Caco-2 (cell line): ENCODE measurements at places on chromosomes 4 and X. TPM values are rescaled to one million over a fixed set of nuclear protein-coding genes. Genes with fewer than 3 reads are reported as not detected.

SUPT20HL2 gene
- not detected in 2 replicates for total RNA-seq

DNA sequence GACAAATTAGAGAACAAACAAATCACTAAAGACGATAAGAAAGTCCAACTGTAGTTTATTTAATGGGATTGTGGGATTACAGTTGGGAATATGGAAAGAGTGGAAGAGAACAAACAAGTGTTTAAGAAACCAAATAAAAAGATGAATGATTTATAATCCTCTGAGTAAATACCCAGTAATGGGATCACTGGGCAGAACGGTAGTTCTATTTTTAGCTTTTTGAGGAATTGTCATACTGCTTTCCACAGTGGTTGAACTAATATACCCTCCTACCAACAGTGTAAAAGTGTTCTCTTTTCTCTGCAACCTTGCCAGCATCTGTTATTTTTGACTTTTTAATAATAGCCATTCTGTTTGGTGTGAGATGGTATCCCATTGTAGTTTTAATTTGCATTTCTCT, 15.0 kb downstream of the C4orf51 start:
- no peaks in the 10 kb centered on the region for H3K27me3 ChIP-seq
- H3K4me1 ChIP-seq: no peaks in the 10 kb centered on the region
- H3K27ac ChIP-seq: no peak overlapping the region
- DNase-seq: no peak

DNA sequence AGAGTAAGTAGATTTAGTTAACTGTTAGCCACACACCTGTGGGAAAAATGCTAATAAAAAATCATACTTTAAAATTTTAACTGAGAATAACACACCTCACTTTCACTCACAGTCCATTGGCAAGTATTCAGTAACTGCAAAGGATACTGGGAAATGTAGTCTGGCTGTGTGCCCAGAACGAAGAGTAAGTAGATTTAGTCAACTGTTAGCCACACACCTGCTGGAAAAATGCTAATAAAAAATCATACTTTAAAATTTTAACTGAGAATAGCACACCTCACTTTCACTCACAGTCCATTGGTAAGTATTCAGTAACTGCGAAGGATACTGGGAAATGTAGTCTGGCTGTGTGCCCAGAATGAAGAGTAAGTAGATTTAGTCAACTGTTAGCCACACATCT, 178.4 kb upstream of the NWD2 start:
- no peaks in the 10 kb centered on the region for H3K4me1 ChIP-seq
- H3K4me3 ChIP-seq: no peak overlapping the region
- H3K27ac ChIP-seq: no peak overlapping the region

DNA sequence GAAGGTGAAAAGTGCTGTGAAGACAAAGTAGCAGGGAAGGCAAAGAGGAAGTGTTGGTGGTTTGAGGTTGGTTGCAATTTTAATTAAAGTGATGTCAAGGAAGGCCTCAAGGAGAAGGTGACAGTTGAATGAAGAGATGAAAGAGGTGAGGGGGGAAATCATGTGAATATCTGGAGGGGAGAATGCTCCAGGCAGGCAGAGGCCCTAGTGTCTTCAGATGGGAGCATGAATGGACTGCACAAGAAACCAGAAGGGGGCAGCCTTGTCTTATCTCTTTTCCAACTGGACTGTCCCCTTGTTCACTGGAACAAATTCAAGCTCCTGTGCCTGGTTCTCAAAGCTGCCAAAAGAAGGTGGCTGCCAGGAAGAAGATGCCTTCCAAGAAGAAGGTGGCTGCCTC, 68.4 kb downstream of the MAOB start:
- no peak overlapping the region for H3K27ac ChIP-seq
- no peak overlapping the region for H3K4me3 ChIP-seq
- no peaks in the 10 kb centered on the region for H3K36me3 ChIP-seq
- no peak for DNase-seq

PDLIM3 gene
- 3.6 and 4.8 TPM in 2 replicates for total RNA-seq

DNA sequence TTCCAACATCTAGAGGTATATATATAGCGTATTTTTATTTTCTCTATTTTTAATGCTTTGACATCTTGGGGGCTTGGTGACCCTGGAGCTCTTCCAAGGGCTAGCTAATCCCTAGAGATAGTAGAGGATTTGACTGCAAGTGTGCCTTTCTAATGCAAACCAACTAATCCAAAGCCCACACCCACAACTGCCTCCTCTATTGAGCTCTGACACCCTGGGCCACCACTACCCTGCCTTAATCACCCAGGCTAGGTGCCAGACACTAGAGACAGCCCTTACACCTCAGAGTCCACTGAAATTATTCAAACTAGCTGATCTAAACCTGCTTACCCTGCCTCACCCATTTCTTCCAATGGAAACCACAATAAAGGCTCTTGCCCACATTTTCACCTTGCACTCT, 69.6 kb upstream of the ATXN3L start:
- DNase-seq: no peak
- no peaks in the 10 kb centered on the region for H3K36me3 ChIP-seq
- no peak overlapping the region for H3K4me3 ChIP-seq
- no peak overlapping the region for H3K27ac ChIP-seq
- no peaks in the 10 kb centered on the region for H3K27me3 ChIP-seq

DNA sequence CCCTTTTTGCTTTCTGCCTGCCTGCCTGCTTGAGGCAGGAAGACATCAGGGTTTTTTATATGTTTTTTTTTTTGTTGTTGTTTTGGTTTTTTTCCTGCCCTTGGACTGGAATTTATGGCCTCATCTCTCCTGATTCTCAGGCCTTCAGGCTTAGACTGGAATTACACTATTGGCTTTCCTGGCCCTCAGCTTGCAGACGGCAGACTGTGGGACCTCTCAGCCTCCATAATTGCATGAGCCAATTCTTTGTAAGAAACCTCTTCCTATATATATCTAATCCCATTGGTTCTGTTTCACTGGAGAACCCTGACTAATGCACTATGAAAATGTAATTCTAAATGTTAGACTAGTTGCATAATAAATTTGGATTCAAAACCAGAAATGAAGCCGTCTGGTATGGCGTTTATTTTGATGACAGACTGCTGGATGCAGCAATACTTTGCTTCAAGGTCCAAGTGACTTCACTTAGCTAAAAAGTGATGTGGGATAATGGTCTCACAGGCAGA, 59.0 kb downstream of the SEL1L3 start:
- no peaks in the 10 kb centered on the region; the same call in 1 of the 2 replicates for H3K36me3 ChIP-seq
- no peaks in the 10 kb centered on the region for H3K4me1 ChIP-seq
- no peak for DNase-seq

DNA sequence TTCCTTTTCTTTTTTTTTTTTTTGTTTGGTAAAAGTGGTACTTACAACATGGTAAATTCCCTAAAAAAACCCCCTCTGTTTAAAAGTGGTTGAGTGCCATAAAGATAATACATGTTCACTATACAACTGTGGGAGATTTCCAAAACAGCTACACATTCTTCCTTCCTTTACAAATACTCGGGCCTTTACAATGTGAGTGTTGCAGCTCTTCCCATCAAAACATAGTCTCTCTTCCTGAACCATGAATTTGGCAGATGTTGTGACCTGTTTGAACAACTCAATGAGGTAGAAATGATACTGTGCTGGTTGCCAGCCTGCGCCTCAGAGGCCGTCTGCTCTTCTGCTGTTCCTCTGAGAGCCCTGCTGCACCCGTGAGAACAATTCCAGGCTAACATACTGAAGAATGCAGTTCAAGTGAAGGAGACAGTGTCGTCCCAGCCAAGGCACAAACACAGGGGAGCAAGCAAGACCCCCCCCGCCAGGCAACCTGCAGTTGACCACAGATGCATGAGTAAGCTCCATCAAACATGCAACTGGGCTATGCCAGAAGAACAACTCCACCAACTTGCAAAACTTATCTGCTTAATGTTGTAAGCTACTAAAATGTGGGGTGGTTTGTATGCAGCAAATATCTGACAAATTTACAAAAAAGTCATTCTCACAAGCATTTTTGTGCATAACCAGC, 645.0 kb downstream of the PCDH7 start:
- no peak overlapping the region for H3K4me3 ChIP-seq
- H3K36me3 ChIP-seq: no peaks in the 10 kb centered on the region
- DNase-seq: no peak
- no peaks in the 10 kb centered on the region for H3K27me3 ChIP-seq

EOLA2 gene
- 28.0 and 32.1 TPM in 2 replicates for total RNA-seq

DNA sequence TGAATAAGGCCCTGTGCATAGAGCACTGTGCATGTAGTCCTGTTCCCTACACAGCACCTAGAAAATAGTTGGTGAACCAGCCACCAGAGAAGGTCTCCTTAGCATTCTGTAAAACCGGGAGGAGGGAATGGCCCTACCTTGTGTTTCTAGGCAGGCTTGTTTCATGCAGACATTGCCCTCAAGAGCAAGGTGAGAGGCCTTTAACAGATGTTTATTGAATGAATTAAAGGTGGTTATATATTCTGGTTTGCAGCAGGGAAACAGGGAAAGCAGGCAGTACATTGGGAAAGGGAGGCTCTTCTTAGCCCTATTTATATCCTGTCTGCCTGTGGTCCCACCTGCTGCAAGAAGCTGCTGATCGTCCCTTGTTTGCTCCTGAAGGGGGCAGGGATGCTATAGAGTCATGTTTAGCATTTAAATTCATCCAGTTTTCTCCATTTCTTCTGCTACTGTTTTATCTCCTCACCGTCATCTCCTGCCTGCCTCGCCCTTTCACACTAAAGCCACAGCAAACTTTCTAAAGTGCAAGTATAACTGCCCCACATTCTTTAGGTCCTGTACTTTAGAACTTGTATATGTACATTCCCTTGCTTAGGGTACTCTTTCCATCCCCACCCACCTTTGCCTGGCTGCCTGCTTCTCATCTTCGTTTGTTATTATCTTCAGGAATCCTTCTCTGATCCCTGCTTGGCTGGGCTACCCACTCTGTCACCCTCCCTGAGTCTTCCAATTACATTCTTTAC, 60.3 kb downstream of the EGF start:
- no peaks in the 10 kb centered on the region for H3K27me3 ChIP-seq
- no peaks in the 10 kb centered on the region for H3K36me3 ChIP-seq
- H3K4me1 ChIP-seq: peaks cover 28% of the 10 kb centered on the region; the same call in 1 of the 2 replicates

DNA sequence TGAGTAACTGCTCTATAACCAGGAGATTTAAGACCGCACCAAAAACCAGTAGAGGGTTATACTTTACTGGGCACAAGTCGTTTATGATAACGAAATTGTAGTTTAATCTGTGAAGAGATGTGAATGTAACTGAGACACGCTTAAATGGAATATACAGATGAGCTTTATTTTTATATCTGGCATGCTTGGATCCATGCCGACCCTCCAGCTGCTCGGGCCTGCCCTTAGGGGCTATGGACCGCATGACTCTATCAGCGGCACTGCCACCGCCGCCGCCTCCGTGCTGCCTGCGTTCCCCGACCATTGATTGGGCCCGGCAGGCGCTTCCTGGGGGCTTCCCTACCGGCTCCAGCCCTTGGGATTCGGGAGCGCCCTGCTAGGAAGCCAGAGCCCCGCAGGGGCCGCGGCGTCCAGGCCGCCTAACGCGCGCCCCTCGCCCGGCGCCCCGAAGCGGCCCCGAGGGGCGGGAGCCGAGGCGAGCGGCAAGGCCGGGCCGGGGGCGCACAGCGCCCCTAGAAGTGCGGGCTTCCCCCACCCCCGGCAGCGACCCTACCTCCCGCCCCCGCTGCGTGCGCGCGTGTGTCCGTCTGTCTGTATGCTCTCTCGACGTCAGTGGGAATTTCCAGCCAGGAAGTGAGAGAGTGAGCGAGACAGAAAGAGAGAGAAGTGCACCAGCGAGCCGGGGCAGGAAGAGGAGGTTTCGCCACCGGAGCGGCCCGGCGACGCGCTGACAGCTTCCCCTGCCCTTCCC, at the start of gene NFKB1:
Gene NFKB1 (plus strand): TSS at position 664 of the 751 bp plus-strand sequence. CDS start 24,160 bp downstream, outside the sequence.
- peak within 1 kb of the TSS; percentile 72 for H3K4me3 ChIP-seq
- H3K27me3 ChIP-seq: no peaks in the 10 kb centered on the region
- H3K36me3 ChIP-seq: no peaks in the 10 kb centered on the region
- peak within 1 kb of the TSS; percentile 96 for H3K27ac ChIP-seq
- peaks cover 18% of the 10 kb centered on the region; the same call in 1 of the 2 replicates for H3K4me1 ChIP-seq

ADH1B gene
- 0.30 TPM in 1 of 2 replicates, not detected in the other for total RNA-seq

GRCh38 chrX:34072906-34073305, 59.2 kb downstream of the FAM47A start:
- DNase-seq: no peak
- H3K27ac ChIP-seq: no peak overlapping the region
- no peaks in the 10 kb centered on the region for H3K27me3 ChIP-seq
- H3K4me3 ChIP-seq: no peak overlapping the region
- H3K36me3 ChIP-seq: no peaks in the 10 kb centered on the region

HSFX3 gene
- not detected in 2 replicates for total RNA-seq

TMPRSS11A gene
- total RNA-seq: not detected in 2 replicates

- no peak overlapping the region for H3K4me3 ChIP-seq
- H3K27me3 ChIP-seq: no peaks in the 10 kb centered on the region
- no peaks in the 10 kb centered on the region for H3K4me1 ChIP-seq
- H3K27ac ChIP-seq: no peak overlapping the region
Observed at GRCh38 chrX:129565046-129565650, 25.1 kb downstream of the OCRL start.

DNA sequence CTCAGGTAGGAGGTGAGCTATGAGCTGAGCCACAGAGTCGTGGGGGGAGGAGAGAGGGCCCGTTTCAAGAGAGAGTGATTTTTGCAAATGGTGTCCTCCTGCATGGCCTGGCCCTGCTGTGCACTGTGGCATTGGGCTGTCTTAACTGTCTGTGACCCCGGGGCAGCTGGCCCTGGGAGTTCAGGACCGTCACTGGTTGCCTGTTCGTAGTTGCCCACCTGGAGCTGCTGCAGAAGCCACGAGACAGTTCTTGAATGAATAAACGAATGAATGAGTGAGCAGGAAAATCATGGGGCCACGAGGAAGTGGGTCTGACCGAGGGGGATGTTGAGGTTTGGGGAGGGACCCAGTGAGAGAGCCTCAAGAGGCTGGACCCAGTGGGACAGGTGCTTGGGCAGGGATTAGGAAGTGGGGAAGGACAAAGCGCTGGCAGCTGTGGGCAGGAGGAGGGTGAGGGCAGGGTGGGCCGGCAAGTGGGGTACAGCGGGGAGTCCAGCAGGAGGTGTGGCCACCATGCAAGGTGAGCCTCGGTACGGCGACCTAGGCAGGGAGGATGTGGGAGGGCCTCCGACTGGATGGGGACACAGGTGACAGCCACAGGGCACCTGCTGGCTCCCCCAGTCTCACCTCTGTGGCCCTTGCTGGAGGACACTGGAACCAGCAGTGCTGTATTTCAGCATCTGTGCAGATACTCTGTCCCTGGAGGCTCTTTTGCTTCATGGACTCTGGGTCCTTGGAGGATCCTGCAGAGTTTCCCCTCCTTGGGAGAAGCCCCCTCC, 10.2 kb downstream of the RGS12 start:
- no peak overlapping the region for H3K27ac ChIP-seq
- no peak for DNase-seq
- no peaks in the 10 kb centered on the region for H3K4me1 ChIP-seq

GRCh38 chrX:47217121-47217851, 1.2 kb upstream of the CDK16 start:
- H3K4me3 ChIP-seq: peak overlapping the region; percentile 33
- no peak for DNase-seq
- H3K27me3 ChIP-seq: no peaks in the 10 kb centered on the region
- H3K27ac ChIP-seq: peak overlapping the region; percentile 91
- H3K36me3 ChIP-seq: peaks cover 3% of the 10 kb centered on the region

- H3K27ac ChIP-seq: peak within 1 kb of the TSS; percentile 23
- H3K27me3 ChIP-seq: no peaks in the 10 kb centered on the region; the same call in 1 of the 2 replicates
Observed at GRCh38 chr4:108168671-108169523, at the start of gene LEF1. Gene LEF1, minus strand, starts transcription at chr4:108168932. Its CDS starts 1,165 bp downstream, at chr4:108167767.
